ENCODE measurements at places on chromosomes 12 and 14.

DNA sequence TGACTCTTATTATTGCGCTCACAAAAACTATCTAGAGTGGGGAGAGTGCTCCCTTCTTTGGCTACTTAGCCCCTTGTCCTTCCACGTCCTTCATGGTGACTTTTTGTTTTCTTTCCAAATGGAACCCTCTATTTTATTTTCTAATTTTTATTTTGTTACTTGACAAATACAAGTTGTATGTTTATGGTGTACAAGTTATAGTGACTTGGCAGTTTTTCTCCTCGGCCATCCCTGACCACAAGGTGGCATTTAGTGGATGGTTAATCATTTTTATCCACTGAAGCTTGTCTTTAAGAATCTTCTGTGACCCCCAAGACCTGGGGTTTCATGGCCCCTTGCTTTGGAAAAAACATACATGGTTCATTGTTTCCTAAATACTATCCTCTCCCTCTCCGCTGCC lies 70.1 kb downstream of the NKX2-1 start:
- no peak for DNase-seq

GRCh38 chr14:101031721-101032120 lies 128.2 kb upstream of the RTL1 start:
- no peak for DNase-seq

DNA sequence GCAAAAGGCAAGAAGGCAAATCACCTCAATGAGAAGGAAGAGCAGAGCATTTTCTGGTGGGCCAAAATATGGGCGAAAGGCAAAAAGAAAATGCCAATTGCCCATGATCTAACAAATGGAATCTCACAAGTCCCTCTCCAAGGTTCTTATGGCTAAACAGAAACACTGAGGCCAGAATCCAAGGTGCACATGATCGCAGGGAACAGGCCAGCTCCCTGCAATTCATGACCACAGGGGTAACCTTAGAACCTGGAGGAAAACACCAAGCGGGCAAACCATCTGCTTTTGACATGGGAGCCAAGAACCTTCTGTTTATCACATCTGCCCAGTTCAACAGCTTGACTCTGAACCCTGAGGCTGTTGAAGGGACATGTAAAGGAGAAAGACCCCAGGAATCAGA lies 60.0 kb downstream of the NT5DC3 start:
- DNase-seq: no peak

GRCh38 chr14:47278233-47278842 lies 397.1 kb downstream of the MDGA2 start:
- DNase-seq: peak; percentile 50

DNA sequence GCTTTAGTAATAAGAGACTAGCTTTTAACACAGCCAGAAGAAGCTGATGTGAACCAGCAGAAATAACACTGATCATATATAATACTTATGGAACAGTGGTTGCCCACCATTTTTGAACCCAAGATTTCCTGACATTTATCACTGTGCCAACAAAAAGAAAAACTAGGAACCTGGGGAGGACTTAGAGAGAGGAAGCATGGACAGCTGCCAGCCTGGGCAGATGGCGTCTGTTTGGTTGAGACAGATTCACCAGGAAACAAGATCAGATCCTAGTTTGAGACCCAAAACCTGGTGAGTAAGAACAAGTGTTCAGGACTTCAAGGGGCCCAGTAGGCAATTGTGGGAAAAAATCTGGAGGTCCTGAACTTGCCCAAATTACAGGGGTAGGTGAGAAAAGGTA lies 95.3 kb downstream of the BICD1 start:
- no peak for DNase-seq

DNA sequence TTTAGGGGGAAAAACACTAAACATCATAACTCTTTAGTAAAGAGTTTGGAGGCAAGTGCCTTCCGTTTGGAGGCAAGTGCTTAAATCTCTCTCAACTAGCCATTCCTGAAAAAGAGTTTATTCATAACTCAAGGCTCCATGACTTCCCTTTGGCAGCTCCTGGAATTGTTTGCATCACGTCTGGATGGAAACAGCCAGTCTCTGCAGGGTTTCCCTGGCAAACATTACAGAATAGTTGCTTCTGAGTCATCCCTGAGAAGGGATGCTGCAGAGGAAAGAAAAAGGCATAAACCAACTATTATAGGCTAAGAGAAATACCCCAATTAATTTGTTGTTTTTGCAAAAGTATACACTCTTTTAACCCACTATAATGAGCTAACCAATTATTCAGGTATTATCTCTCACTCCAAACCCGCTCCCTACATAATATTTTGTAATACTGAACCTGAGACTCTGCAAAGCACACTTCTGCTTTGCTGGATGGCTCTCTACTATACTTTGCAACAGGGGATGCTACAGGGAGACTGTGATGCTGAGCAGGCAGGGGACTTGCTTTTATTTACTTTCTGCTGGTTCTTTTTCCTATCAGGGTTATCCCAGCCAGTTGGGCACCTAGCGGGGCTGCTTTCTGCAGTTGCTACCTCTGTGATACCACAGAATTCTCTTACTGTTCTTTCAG lies 497.7 kb downstream of the FUT8 start:
- no peak for DNase-seq

- no peak for DNase-seq
Observed at GRCh38 chr14:55904086-55904485, 214.1 kb upstream of the PELI2 start.

DNA sequence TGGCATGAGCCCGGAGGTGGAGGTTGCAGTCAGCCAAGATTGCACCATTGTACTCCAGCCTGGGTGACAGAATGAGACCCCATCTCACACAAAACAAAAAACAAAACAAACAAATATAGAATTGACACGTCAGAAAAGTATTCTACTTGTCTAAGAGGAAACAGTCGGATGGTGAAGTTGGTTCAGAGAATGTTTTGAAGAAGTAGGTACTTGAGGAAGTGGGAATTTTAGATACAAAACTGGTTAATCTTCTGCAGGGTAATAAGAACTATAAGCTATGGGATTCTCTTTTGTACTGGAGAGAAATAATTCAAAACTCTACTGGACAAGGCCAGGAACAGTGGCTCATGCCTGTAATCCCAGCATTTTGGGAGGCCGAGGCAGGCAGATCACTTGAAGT lies 14.6 kb upstream of the TCTN1 start:
- no peak for DNase-seq

DNA sequence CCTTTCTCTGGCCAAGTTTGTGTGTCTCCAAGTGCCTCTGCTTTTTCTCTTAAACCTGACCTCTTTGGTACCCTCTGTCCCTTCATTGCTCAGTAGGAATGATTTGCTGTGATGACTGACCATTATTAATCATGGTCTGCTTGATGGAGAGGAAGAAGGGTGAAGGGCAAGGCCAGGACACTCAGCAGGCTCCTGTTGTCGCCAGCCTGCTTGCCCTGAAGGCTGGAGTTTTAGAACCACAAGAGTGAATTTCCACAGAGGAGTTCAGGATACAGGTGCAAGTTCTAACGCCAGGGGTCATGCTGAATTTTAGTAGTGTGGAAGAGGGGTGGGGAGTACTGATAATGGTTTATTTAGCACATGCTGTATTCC lies 2.8 kb upstream of the ITGA5 start:
- no peak for DNase-seq

- no peak for DNase-seq
Observed at GRCh38 chr12:7749442-7749841, 2.3 kb upstream of the CLEC4C start.

GRCh38 chr12:57616383-57617101 lies 5.3 kb downstream of the ARHGEF25 start:
- no peak for DNase-seq

DNA sequence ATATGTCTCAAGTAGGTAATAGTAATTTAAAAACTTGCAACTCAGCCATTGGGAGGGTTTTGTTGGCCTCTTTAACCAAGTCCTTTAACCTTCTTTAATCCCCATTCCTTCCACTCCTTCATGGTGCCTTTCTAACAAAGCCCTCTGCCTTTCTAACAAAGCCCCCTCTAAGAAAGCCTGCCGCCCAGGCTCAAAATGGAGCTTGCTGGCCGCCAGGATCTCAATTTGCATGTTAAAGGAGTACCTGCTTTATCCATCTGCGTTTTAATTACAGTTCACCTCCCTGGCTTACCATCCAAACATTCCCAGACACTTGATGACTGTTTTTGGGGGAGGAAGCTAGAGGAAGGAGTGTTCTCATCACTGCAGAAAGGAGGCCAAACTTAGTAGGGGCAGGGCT lies 183.4 kb downstream of the PTPN11 start:
- DNase-seq: no peak

GRCh38 chr12:116640281-116640680 lies 81.1 kb downstream of the MAP1LC3B2 start:
- DNase-seq: no peak

- no peak for DNase-seq
Observed at GRCh38 chr12:42677461-42677860, 87.9 kb upstream of the PRICKLE1 start.

DNA sequence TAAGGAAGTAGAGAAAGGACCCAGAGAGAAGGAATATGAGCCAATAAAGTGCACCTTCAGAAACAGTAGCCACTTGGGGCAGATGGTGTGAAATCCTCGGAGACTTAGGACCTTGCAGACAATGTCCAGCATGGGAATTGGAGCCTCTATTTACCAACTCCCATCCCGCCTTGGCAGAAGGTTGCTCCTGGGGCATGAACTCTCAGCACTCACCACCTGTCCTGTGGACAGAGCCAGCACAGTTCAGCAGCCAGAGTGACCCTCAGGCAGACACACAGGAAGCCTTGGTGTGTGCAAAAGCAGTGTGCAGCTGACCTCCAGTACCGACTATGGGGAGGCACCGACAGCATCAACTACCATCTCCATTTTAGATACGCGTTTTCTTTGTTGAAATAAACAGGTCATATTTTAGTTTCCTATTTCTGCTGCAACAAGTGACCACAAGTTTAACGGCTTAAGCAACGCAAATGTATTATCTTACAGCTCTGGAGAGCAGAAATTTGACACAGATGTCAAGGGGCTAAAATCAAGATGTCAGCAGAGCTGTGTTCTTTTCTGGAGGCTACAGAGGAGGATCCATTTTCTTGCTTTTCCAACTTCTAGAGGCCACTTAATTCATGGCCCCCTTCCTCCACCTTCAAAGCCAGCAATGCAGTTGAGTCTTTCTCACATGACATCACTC lies 428.1 kb downstream of the MED13L start:
- DNase-seq: no peak

- DNase-seq: no peak
Observed at GRCh38 chr12:102522768-102523167, 42.4 kb upstream of the IGF1 start.

DNA sequence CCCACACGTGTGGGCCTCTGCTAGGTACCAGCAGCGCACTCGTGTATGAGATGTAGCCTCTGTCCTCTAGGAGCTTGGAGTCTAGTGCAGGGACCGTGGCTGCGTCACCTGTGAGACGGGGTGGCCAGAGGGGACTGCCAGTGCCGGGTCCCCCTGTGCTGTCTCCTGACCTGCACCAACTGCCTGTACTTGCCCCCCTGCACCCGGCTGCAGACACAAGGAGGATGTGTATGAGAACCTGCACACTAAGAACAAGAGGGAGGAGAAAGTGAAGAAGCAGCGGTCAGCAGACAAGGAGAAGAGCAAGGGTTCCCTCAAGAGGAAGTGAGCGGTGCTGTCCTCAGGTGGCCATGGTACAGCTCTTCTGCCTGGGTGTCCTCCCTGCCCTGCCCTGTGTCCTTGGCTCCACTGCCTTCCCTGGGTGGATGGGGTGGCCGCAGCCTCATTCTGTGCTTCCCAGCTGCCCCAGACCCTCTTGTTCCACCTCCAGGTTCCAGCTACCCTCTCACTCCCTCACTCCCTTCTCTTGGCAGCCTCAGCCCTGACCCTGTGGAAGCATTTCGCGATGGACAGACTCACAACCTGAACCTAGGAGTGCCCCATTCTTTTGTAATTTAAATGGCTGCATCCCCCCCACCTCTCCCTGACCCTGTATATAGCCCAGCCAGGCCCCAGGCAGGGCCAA lies 9.6 kb downstream of the PTPN6 start:
- DNase-seq: peak; percentile 56

- DNase-seq: no peak
Observed at GRCh38 chr14:56814519-56814959, 4.3 kb upstream of the OTX2 start.

GRCh38 chr12:47219243-47219642 lies 139.5 kb upstream of the AMIGO2 start:
- DNase-seq: no peak

Data from activated T-cell treated with anti-CD3 and anti-CD28 coated beads, Interleukin-2, amount 50 U/mL, for 48 hours (primary cell).